Activated naive CD4-positive, alpha-beta T cell treated with Interleukin-2 at 50 U/mL for 16 hours (primary cell): ENCODE measurements at places on chromosomes 5 and 9.

- no peak for DNase-seq
Measured at GRCh38 chr5:126365446-126366198, 57.6 kb upstream of the GRAMD2B start.

- no peak for DNase-seq
Measured at GRCh38 chr5:134240421-134240962, 14.6 kb upstream of the PPP2CA start.

DNA sequence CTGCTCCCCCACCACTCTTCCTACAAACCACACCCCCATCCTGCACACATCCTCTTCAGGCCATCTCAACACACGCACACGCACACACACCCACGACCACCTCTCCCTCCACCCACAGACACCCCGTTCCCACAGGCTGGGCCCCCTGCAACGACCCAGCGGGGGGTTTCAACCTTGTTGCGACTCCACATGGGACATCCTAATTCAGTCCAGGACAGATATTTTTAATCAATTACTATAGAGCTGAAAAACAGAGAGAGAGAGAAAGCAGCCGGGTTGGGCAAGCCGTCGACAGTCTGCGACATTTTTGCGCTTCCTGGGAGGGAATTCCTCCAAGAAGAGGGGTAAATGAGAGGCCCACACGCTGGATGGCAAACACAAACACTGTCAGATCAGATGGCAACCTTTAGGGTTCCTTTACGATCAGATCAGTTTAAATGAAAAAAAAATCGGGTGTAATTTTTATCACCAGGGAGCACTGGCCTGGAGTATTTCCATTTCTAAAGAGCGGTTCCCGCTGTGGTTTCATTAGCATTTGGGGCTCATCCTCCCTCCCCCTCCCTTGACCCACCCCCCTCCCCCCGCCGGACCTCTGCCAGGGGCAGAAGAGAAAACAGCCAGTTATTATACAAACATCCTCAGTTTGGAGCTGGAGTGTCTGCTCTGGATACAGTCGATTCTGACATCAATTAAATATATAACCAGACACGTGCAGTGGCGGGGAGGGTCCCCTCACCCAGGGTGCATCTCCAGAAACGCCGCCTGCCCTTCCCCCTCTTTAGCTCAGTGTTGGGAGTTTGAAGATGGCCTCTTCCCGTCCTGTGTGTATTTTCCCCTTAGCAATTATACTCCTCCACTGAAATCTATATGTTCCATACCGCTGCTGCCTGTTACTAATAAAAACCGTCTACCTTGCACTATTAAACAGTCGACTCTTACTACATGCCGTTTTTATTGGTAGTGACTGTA is 2.3 kb upstream of the IRX2 start:
- no peak for DNase-seq

- DNase-seq = no peak
Measured at GRCh38 chr9:27572566-27572917, 739 bp downstream of the C9orf72 start.

DNA sequence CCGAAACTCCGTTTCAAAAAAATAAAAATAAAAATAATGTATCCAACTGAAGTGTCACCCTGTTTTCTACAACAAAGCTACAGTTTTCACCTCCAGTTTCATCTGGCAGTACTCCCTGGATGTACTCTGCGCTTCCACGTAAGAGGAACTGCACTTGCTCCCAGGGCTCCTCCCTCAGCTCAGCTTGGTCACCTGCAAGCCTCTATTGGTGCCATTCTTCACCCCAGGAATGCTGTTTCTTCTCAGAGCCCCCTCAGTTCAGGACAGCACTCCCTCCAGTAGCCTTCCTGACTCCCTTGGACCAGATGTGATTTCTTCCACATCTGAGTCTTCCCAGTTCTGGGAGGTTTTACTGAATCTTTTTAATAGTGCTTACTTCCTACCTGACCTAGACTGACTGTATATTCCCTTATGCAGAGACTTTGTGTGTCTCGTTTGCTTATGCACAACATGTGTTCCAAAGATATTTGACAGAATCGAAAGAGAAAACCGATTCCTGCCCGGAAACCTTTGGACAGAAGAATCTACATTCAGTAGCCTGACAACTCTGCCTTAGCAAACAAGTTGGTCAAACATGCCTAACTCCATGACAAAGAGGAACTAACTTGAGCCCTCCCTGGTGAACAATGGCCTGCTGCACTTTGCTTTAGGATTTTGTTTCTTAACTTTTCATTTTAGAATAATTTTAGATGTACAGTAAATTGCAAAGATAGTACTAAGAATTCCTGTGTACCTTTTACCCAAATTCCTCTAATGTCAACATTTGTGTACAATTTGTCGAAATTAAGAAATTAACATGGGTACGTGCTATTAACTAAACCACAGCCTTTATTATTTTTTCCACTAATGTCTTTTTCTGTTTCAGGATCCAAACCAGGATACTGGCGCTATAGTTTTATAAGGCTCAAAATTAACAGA is 814 bp downstream of the CCDC125 start:
- no peak for DNase-seq

DNA sequence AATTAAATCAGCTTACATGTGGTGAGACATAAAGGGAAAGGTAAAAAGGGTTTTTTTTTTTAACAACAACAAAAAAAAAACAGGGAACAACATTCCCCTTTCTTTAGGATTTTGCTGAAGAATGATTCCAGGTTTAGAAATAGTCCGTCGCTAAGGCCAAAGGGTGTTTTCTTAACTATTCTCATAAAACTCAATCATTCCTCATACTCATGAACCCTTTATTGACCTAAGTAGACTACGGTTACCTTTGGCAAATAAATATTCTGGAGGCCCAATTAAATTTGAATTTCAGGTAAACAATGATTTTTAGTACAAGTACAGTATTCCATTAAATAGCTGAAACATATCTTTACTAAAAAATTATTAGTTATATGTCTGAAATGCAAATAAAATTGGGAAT is 55.6 kb upstream of the CCNG1 start:
- no peak for DNase-seq

DNA sequence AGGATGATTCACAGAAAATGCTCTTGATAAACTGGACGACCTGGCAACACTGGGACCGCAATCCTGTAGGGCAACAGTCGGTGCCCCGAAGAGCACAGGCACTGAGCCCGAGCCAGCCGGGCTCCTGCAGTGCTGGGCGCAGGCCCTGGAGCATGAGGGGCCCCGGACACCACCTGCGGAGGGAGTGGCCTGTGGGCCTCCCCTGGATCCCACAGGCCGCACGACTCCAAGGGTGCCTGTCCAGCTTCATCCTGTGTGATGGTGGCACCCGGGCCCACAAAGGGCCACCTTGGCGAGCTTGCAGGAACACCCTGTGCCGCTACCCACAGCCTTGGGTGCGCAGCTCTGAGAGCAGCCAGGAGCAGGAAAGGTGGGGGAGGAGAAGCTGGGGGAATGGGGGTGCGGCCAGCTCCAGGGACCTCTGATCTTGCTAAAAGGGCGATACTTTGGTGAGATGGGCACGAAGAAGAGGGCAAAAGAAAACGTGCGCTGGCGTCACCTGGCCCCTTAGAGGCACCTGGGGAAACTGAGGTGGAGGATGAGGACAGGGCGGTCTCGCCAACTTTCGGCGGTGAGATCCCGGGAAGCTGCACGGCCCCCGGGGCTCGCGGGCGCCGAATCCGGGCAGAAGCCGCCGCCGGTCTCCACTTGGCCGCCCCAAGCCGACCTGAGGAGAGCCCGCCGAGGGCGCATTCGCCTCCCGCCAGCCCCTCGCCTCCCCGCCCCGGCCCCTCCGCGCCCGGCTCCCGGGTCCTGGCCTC is 722 bp downstream of the TBC1D9B start:
- DNase-seq = peak; percentile 28

DNA sequence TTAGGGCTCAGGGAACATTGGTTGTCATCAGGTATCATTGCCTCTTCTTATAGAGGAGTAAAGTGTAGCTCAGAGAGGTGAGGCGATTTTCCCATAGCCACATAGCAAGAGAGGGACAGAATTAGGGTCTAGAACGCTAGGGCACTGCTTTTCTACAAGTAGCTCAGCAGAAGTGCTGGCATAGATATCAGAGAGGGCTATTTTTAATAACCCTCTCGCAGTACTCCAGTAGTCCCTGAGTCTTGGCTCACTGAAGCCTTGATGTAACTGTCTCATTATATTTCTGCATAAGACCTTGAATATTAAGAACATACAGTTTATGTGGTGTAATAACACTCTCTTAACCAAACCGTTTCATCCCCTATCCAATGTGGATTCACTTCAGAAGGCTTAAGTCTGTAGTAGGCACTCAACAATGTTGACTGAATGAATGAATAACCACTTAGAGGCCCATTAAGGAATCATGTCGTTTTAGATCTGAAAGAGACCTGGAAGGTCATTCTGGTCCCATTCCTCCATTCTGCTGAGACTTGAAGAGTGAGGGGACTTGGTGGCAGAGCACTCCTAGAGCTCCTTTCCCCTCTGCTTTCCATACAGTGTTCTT is 4.7 kb upstream of the FRMPD1 start:
- DNase-seq = no peak

GRCh38 chr9:104319685-104320084 is 184.4 kb upstream of the OR13F1 start:
- no peak for DNase-seq

DNA sequence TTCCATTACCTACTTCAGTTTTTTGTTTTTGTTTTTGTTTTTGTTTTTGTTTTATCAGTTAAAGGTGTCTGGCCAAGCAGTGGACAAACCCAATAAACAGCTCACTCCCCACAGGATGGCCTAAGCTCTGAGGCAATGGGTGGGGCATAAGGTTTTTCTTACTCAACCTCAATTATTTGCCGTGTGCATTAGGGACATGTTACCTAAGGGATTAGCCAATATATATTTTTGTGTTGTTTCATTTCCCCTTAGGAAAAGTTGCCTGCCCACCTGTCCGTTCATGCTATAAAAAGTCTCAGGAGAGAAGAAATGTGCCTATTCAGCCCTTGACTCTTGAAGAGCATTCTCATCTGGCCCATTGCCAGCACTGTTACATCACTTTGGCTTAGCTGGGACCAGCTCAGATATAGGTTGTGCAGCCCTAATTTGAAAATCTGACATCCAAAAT is 7.3 kb downstream of the SH3RF2 start:
- DNase-seq = no peak

- DNase-seq = no peak
Measured at GRCh38 chr9:77909306-77909705, 122.3 kb downstream of the GNAQ start.

GRCh38 chr9:127107171-127107928 is 15.1 kb downstream of the ANGPTL2 start:
- DNase-seq = no peak
